ENCODE measurements at places on chromosomes 16 and 17.

DNA sequence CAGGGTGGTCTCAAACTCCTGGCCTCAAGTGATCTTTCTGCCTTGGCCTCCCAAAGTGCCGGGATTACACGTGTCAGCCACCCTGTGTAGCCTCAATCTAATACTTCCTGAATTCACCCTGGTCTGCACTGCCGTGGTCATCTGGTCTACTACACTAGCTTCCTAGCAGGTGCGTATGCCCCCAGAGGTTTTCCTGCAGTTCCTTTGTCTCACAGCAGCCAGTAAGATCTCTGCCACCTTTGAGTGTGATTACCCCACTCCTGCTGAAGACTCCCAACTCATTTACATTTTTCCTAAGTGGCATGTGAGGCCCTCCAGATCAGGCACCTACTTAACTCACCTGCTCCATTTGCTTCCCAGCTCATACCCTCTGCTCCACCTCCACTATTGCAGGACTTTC is 5.1 kb upstream of the DDX19A start:
- no peak for DNase-seq

- no peak for DNase-seq
Observed at GRCh38 chr16:75801307-75801706, 75.0 kb upstream of the CPHXL start.

DNA sequence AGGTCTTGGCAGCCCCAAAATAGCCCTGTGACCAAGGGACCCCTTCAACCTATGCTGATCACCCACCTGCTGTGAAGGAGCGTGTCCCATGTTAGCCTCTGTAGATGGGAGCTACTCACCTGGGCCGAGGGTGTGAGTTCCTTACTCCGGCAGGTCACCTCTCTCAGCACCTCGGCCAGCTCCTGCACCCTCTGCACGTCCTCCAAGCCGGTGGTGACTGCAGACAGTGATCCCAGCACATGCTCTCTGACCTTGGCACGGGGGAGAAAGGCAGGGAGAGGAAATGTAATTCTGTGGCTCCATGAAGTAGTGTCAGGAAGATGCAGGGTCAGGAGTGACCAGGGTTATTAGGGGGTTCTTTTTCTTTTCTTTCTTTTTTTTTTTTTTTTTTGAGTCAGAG is 67.7 kb upstream of the BCO1 start:
- DNase-seq: no peak

- DNase-seq: no peak
Observed at GRCh38 chr17:9213303-9213640, 192.0 kb downstream of the NTN1 start.

Data from T follicular helper cell (primary cell).